Stimulated activated CD4-positive, alpha-beta T cell treated with anti-CD3 and anti-CD28 coated beads, TNF-alpha, amount 100 ng/mL, for 48 hours (primary cell): ENCODE measurements at places on chromosomes 7 and 10.

DNA sequence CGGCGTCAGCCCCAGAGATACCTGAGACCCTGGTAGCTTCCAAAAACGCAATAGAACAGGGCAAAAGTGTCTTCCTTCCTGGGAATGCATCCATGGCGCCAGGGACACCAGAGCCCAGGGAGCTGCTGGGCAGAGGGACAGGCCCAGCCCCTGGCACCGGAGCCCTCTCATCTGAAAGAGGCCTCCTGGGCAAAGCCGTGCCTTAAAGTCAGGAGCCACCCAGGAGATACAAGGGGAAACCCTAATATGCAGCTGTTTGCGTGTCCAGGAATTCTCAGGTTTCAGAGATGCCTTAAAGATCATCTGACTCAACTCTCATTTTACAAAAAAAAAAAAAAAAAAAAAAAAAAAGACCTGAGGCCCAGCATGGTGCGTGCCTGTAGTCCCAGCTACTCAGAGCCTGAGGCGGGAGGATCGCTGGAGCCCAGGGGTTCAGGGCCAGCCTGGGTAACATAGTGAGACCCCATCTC lies 28.0 kb downstream of the NUDT1 start:
- DNase-seq: no peak

GRCh38 chr7:78562191-78562590 lies 763.6 kb downstream of the PHTF2 start:
- no peak for DNase-seq

- no peak for DNase-seq
Measured at GRCh38 chr7:130734815-130735716, 1.1 kb upstream of the KLF14 start.

DNA sequence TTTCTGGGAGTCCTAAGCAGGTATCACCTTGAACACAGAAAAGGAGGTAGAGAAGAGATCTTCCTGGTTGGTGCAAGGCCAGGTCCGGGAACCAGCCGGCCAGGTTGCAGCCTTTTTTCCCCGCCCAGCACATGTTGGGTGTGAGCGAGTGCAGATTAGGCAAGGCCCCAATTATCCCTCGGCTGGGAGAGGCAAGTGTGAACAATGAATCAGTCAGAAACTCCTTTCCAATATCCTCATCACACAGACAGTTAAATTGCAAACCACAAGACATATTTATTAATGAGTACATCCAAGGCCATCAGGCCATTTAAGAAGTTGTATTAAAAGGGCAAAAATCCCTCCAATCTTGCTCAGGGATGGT lies 115.0 kb upstream of the AFAP1L2 start:
- DNase-seq: no peak

- no peak for DNase-seq
Measured at GRCh38 chr10:27695088-27695487, 50.5 kb downstream of the MKX start.

GRCh38 chr10:78494179-78494578 lies 460.5 kb downstream of the RPS24 start:
- no peak for DNase-seq

DNA sequence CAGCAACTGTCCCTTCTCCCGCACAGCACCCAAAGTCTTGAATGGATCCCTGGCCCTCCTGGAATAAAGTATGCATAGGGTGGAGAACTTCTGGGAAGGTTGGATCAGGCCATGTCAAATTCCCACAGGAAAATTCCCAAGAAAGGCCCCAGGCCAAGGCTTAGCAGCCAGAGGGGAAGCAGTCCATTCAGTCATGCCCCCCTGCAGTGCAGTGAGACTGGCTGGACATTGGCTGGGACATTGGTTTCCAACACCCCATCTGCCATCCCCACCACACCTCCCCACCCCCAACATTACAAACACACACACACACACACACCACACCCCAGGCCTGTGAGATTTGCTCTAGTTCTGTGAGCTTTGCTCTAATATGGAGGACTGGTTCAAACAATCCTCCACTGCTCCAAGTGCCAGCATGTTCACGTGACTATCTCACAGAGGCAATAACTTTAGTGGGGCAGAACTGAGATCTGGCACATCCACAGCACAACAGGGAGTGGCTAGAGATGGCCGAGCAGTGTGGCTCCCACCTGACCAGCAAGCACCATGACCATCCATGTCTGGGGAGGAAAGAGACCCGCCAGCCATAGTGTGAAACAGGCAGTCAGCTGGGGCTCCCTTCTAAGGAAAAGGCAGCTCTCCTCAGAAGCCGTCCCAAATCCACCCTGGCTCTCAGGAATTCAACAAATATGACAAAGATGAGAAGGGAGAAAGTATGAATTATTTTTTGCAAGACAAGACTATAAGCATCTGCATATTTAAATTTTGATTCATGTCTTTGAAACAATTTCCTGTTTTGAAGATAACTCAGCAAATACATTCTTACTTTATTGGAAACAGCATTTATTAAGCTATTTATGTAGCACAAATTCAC lies 6.7 kb upstream of the FAM170B start:
- no peak for DNase-seq

GRCh38 chr7:78071491-78072200 lies 273.1 kb downstream of the PHTF2 start:
- DNase-seq: no peak

GRCh38 chr10:94193466-94193924 lies 169.2 kb downstream of the NOC3L start:
- DNase-seq: no peak

GRCh38 chr10:90779548-90779947 lies 78.3 kb downstream of the HTR7 start:
- DNase-seq: no peak

GRCh38 chr10:11541296-11541695 lies 70.2 kb downstream of the USP6NL start:
- no peak for DNase-seq

DNA sequence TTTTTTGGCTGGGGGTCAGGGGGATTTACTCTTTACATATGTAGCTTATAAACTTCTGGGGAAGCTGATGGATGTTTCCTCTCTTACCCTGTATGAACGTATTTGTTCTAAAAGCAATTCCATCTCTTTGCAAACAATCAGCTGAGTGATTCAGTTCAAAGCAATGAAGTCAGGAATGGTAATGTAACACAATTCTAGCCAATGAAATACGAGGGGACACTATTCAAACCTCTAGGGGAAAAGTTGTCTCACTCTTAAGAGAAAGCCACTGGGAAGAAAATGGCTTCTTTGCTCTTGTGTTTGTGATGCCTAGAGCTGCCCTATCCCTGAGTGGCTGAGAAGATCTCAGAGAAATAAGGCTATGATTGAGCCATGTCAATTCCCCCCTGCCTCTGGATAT lies 134.8 kb upstream of the SEMA3C start:
- no peak for DNase-seq

DNA sequence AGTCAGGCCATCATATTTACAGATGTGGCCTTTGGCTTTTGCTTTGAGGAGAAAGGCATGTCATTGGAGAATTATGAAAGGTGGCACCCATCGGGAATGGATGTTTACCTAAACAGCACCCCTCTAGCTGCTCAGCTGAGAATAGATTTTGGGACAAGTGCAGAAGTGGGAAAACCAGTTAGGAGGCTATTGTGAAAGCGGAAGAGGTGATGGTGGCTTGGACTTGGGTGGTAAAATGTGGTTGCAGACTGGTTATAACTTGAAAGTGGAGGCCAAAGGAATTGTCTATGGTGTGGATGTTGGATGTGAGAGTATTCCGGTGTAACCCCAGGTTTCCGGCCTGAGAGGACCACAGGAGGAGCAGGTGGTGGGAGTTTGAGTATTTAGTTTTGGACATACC lies 5.2 kb upstream of the SLC12A9 start:
- no peak for DNase-seq

DNA sequence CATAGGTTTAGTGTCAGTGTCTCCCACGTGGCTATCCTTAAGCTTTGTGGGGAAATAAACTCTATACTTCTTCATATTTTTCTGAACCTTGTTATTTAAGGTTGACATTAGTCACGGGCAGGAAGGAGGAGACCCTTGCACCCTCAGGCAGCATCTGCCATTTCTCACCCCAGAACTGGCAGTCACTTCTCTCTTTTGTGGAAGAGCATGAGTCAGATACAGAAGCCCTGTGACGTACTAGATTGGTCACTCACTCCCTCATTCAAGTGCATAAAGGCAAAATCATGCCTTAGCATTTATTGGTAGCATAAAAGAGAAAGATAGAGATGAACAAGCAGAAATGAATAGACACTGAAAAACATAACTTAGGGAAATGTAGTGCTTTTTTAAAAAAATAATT lies 206.0 kb upstream of the MDFIC start:
- DNase-seq: no peak

DNA sequence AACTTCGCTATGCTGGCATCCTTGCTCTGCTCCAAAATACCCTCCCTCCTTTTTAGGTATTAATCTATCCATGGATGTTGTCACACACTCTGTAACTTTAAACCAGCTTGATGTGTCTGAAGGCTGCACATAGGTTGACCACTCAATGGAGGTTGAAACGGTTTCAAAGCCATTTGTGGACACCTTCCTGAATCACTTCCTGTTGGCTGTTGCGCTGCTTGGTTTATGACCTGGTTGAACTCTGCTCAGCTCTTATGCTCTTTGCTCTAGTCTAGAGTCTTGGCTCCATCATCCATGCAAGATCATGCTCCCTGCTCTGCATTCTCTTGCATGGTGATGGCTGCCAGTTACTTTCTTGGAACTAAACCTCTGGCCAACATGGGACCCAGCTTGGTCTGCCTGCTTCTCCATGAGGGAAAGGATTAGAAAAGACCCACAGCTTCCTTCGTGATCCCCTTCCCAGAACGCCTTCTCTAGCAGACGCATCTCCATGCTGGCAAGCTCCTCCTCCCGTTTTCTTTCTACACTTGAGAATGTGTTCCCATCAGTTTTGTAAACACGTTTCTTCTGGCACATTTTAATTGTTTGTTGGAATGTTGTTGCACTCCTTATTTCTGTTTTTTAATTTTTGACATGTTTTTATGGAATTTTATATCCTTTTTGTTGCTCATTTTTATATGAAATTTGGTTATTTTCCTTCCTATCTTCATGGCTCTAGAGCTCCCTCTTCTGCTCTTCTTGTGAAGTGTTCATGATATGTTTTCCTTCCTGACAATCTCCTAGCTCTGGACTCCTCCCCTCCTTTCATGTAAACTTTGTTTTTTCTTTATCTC lies 149.8 kb downstream of the XPNPEP1 start:
- no peak for DNase-seq

- DNase-seq: no peak
Measured at GRCh38 chr7:85464042-85464651, 277.3 kb upstream of the SEMA3D start.

GRCh38 chr10:33791272-33791660 lies 456.8 kb upstream of the NRP1 start:
- DNase-seq: no peak

DNA sequence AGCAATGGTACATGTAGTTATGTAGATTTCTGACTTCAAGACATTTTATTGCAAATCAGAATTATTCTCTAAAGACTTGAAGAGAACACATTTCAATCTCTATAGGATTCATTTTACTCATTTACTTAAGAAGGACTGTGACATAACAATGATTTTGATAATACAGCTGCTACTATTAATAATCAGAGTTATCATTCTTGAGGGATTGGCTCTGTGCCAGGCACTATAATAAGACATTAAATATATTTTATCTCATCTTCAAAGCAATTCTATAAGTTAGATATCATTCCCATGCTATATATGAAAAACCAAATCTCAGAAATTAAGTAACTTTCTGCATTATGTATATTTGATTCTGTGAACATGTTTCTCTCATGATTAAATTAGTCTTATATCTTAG lies 103.7 kb upstream of the CALCR start:
- DNase-seq: no peak

DNA sequence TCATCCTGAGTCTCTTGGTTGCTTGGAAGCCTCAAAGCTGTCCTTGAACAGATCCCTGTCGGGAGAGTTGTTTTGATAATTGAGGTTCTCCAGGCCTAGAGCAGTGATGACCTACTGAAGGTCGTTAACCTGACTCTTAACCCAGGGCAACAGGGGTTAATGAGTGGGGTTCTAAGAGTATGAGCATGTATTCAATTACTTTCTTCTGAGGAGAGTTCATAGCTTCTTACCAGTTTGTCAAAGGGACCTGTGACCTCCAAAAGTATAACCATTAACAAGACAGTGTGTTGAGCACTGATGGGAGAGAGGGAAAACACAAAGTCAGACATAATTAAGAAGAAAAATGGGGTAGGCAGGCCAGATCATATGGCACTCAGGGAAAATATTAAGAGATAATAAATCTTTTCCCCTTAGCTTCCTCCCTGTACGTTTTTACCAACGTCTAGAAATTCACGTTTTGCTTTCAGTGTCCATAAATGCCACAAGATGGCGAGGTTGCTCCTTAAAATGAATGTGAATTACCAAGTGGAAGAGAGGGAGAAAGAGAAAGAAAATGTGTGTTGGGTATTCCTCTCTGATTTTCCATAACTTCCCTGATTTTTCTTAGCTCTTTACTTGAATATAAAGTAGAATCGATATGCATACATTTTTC lies 97.6 kb downstream of the SUGCT start:
- DNase-seq: no peak

- no peak for DNase-seq
Measured at GRCh38 chr7:31707089-31707488, 20.1 kb downstream of the PPP1R17 start.

DNA sequence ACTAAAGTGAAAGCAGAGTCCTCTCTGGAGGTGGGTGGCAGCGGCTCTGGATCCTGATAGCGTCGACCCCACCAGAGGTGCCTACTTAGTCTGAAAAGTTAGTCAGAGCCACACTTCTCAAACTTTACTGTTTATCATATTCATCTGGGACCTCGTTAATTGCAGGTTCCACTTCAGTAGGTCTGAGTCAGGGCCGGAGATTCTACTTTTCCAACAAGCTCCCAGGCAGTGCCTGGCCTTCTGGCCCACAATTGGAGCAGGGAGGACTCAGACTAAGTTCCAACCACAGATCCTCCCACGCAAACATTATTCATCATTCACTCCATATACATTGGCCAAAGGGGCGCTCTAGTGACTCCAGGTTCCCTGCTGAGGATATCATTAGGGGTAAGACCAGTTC lies 78.1 kb downstream of the VSTM4 start:
- no peak for DNase-seq

DNA sequence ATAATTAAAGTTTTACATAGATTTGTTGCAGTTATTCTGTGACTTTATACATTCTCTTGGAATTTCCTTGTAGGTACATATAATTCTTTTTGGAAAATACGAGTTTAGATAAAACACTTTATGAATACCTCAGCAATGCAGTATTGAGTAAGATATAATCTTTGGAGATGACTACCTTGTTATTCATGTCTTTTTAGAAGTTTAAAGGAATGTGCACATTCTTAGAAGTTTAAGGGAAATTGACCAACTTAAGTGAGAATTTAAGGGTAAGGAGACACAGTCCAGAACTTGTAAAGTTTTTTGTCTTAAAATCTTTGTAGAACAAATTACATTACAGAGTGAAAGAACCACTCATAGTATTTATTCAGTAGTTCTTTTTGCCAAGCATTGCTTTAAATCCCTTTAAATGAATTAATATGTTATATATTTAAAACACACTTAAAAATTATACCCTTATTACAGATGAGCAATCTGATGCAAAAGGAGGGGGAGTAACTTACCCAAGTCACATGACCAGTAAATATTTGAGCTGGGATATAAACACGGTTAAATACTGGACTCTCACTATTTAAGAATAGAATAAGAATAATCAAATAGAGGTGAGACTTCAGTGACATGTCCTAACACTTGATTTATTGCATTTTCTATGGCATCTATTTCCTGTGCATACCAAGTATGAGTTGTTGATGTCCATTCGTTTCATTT lies 139.5 kb upstream of the FERD3L start:
- DNase-seq: no peak
